ENCODE measurements at places on chromosomes 7 and 10.

DNA sequence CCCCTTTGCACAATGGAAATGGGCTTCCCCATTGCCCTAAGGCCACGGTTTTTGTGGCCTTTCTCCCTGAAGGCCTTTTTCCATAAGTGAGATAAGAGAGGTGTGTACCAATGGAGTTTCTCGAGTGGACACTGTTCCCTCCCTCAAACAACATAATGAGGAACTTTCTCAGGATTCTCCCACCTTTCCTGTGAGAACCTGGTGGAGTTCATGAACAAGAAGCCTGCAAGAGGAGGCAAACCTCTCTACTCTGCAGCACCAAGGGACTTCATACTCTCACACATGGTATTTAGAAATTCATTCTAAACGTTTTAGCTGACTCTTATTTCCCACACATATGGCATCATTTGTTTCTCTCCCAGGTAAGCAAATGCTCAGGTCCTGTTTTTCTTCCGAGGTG lies 7.3 kb upstream of the RBM33 start:
- no peak for DNase-seq

DNA sequence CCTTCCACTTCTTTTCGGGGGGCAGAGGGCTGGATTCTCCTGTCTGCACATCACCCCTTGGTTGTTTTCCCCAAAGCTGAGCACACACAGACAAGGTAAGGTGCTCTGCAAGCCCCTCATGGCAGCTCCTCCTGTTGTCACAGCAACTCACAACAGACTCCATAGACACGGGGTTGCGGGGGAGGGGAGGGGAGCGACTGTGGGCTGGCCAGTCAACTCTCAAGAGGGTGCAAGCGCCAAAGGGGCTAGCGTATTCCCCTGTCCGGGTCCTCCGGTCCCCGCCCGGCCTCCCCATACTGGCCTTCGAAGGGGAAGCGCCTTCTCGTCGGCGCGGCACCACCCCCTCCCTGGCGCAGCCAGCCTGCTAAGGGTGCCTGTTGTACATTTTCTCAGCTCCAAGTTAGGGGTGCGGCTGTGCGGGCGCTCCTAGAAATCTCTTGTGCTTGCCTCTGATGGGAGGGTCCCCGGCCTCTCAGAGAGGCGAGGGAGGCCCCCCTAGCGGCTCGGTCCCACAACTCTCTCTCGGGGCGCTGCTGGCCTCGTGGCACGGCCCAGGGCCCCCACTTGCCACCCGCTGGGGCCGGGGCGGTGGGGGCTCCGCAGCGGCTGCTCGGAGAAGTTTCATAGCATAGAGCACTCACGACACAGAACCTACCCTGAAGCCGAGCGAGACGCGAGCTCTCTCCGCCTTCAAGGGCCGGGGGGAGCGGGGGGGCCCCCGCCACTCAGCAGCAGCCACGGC lies 498 bp downstream of the RHOBTB1 start:
- DNase-seq = peak; percentile 37

DNA sequence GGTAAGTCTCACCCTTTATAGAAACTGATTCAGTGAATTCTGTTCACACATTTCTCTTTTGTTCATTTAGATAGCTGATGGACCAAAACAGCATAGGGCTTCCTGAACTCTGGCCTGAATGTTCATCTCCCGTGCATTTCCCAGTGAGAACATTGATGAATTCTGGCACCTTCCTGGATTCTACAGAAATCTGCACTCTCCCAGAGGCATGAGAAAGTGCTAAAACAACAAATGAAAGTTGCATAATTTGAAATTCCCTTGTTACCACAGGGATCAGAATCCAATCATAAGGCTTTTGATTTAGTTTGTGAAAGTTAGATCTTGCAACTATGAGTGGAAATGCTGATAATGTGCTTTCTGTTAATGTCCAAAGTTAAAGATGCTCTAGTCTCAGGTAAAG lies 29.7 kb upstream of the SCIN start:
- DNase-seq = no peak

GRCh38 chr10:17850501-17850900 lies 41.4 kb downstream of the MRC1 start:
- DNase-seq = no peak

- no peak for DNase-seq
Observed at GRCh38 chr10:35588836-35589235, 16.3 kb upstream of the GJD4 start.

DNA sequence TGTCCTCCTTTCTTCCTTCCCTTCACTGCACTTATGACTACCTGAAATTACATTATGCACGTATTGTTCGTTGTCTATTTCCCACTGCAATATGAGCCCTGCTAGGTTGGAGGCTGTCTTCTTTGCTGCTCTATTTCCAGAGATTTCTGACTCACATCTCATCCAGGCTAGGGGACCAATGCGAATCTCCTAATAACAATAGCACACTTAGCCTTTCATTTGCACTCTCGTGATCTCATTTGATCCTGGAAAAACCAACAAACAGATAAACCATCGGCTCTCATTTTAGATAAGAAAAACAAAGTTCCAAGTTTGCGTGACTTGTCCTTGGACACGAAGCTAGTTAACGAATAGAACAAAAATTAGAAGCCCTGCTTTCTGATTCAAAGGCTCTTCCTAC lies 1.4 kb downstream of the ZNF438 start:
- DNase-seq = no peak

GRCh38 chr7:155336812-155337602 lies 39.3 kb downstream of the INSIG1 start:
- DNase-seq = no peak

DNA sequence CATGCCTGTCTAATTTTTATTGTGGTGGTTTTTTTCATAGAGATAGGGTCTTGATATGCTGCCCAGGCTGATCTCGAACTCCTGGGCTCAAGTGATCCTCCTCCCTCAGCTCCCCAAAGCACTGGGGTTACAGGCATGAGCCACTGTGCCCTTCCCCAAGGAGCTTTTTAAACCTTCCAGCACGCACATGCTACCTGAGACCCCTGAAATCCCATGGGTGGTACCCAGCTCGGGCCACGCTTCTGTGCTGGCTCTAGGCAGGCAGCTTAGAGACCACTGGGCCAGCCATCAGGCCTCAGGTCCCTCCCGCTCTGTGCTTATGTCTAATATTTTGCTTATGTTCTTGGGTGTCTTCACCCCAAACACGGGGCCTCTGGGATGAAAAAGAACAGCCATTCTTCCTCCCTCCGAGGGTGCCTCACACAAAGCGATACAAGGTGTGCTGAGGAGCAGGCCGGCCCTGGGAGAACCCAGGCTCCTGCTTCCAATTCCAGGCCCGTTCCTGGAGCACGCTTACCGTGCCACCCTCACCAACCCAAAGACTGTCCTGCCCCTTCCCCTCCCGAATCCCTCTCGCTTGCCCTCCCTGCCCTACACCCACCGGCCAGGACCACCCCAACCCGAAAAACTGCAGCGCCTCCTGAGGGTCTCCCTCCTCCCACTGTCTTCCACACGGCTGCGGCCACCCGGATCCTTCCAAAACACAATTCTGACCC lies 10.9 kb downstream of the SPOCK2 start:
- DNase-seq = peak; percentile 22

DNA sequence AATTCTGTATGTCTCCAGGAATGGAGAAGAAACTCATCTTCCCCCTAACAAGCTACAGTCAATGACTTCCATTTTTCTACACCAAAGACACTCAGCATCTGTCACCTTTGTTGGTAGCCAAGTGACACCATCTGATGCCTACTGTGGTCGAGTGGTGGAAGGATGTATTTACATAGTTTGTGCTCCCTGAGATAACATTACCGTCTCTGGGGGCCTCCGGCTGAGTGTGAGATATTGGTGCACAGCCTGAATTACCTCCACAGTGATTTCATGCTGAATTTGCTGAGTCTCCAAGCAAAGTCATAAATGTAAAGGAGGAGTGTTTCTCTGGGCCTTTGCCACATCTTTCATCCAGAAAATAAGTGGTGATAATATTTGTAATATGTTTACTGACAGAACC lies 114.0 kb downstream of the GRID1 start:
- DNase-seq = no peak

DNA sequence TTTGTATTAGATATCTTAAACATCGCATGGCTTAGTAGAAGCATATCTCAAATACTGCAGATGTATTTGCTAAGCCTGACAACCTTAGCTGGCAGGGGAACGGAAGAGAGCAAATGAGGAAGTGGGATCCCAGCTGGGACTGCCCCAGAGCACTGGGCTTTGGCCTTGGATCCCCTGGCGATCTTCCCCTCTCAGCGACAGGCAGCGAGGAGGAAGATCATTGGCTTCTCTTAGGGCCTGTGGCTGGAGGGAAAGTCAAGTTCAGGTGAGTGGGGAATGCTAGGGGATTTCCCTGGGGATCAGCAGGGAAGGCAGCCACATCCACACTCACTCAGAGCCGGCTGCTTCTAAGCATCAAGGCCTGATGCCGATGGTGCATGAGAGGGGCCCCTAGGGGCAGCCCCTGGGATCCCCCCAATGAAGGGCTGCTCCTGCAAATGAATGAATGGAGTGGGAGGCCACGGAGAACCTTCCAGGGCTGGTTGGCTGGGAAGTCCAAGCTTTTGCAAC lies 42.0 kb downstream of the LYZL2 start:
- DNase-seq = peak; percentile 69

DNA sequence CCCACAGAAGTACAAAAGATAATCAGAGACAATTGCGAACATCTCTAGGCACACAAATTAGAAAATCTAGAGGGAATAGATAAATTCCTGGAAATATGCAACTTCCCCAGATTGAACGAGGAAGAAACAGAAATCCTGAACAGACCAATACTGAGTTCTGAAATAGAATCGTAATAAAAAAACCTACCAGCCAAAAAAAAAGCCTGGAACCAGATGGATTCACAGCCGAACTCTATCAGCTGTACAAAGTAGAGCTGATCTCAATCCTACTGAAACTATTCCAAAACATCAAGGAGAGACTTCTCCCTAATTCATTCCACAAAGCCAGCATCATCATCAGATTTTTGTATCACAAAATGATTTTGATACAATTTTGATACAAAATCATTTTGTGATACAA lies 206.4 kb downstream of the REEP3 start:
- DNase-seq = no peak

DNA sequence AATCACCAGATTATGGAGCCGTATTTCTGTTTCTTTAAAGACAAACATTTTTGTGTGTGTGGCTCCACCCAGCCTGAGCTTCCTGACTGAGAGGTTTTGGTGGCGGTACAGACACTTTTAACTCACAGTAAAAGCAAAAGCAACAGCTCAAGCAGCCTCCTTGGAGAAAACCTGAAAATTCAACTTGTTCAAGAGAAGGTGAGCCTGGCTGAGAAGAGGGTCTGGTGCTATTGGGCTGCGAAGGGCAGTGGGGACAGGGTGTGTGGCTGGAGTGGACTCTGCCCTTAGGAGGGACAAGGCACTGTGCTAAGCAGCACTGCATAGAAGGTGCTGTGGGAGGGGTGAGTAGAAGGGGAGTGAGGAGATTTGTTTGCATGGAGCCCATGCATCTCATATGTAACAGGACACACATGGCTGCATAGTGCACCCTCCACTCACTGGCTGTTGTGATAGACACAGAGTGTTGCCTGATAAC lies at the start of gene GIMAP7:
Gene GIMAP7, plus strand, starts transcription at position 125 of the 475 bp plus-strand sequence. CDS start 5,103 bp downstream, outside the sequence.
- DNase-seq = peak; percentile 48

GRCh38 chr10:35458500-35459448 lies 122.5 kb downstream of the CCNY start:
- no peak for DNase-seq

GRCh38 chr10:71622154-71622526 lies 97.4 kb downstream of the C10orf105 start:
- DNase-seq = no peak

DNA sequence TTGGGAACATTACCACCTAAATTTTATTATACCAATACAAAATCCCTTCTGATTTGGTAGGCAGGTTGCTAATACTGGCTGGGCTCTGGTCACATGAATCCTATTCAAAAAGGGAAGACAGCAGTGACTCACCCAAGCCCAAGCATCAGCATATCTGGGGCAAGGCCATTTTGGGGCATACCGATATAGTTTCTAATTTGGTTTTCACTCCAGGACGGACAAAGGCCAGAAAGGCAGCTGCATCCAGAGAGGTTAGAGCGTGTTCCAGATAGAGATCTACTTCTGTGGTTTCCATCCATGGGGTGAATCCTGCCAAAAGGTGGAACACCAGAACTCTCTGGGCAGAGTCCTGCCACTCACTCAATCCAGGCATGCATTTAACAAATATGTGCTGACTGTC lies 335.8 kb downstream of the ELMO1 start:
- no peak for DNase-seq

GRCh38 chr7:151395036-151395367 lies 14.8 kb downstream of the WDR86 start:
- no peak for DNase-seq

- no peak for DNase-seq
Observed at GRCh38 chr10:29253690-29254029, 35.2 kb upstream of the LYZL1 start.

- no peak for DNase-seq
Observed at GRCh38 chr10:24378126-24378920, 169.4 kb downstream of the KIAA1217 start.

DNA sequence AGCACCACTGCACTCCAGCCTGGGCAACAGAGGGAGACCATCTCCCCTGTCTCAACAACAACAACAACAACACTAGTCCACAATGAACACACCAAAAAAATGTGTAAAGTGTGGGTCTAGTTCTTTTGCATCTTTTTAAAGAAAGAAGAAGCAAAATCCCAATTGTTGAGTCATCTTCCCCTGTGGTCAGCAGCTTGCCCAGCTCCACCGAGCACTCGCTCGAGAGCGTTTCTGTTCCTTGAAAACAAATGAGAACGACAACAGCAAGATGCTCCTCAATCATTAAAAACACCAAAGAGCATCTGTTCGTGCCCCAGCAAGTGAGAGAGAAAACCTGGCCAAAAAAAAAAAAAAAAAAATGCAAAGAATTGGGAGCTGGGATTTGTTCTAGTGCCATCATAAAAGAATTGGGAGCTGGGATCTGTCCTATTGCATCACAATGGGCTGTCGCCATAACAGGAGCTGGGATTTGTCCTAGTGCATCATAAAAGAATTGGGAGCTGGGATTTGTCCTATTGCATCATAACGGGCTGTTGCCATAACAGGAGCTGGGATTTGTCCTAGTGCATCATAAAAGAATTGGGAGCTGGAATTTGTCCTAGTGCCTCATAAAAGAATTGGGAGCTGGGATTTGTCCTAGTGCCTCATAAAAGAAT lies 118.1 kb downstream of the PTPRN2 start:
- DNase-seq = no peak

DNA sequence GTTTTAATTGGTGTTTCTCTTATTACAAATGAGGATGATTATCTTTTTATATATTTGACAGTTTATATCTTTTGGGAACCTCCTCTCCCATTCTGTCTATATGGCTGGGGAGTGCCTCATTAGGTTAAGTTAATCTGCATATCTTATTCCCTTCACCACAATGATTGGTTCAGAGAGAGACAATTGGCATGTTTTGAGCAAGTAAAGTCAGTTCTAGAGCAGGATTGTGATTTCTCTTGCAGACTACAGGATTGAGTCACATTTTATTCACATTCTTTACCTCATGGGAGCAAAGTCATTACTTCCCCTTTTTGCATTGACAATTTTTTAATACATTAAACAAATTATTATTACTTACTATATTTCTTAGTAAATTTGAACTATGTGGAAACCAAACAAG lies 345.6 kb downstream of the MDFIC start:
- DNase-seq = no peak

- DNase-seq = no peak
Observed at GRCh38 chr7:82442492-82443035, 1.0 kb downstream of the CACNA2D1 start.

GRCh38 chr10:43857206-43857930 lies 208.7 kb upstream of the ZNF32 start:
- DNase-seq = no peak

- no peak for DNase-seq
Observed at GRCh38 chr7:42479816-42480633, 243.0 kb upstream of the GLI3 start.

GRCh38 chr10:111724121-111724520 lies 459.4 kb downstream of the GPAM start:
- no peak for DNase-seq

- DNase-seq = no peak
Observed at GRCh38 chr10:50392966-50393718, 141.8 kb upstream of the ASAH2 start.

Measured in GM13976 (cell line).